ENCODE measurements at places on chromosomes 7 and 10. TPM values are rescaled to one million over a fixed set of nuclear protein-coding genes. Genes with fewer than 3 reads are reported as not detected.

- no peak for DNase-seq
Observed at GRCh38 chr7:3094701-3095445, 51.2 kb upstream of the CARD11 start.

DNA sequence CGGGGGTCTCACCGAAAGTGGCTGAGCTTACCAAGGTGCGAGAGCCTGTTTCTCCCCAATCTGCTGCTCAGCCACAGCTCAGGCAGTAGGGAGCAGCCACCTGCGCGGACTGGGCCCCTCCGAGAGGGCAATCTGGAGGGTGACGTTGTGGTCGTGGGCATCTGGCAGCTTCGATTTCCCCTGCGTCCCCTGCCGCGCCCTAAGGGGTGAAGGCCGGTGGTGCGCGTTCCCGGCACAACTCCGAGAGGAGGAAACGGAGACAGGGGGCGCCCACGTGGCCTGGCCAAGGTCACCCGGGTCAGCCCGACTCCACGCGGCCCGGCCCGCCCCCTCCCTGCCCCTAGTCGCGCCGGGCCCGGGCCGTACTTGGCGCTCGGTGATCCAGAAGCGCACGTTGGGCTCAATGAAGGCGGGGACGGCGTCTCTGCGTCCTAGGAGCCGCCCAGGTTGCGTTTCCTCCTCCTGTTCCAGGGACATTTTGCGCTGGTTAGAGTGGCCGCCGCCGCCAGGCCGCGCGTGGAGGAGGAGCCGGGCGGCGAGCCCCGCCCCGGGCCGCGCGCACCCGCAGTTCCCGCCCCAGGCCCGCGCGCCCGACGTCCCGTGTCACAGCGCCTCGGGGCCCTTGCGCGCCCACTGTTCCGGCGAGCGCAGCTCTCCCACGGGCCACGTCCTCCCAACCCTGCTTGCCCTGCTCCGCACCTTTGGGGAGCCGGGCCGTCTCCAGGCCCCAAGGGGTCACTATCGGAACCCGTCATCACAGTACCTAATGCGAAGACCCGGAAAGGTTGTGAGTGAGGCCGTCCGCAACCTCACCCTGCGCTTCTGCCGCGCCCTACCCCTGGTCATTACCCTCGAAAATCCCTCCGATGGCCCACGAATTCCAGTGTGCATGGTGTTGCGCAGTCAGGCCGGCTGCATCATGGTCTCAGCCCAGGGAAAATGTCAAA lies at the start of gene SFXN4:
SFXN4 (minus strand) TSS at position 544 of the 947 bp plus-strand sequence; CDS start at position 477, 67 bp downstream.
- DNase-seq: no peak

Gene MRPL43
- 153 TPM for polyA plus RNA-seq

DNA sequence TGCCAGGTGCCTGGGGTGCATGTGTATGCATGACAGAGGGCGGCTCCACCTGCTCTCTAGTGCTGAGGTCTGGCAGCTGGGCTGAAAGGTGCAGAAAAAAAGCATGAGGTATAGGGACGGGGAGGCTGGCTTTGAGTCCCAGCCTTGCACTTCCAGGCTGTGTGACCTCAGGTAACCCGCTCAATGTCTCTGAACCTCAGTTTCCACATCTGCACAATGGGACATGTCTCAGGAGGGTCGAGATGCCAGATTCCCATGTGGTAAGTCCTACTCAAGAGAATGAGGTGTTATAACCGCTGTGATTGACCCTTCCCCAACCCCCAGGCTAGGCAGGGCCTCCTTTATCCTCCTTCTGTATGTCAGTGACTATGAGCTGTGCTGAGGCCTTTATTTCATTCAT lies 48.8 kb downstream of the ARHGAP22 start:
- no peak for DNase-seq

DNA sequence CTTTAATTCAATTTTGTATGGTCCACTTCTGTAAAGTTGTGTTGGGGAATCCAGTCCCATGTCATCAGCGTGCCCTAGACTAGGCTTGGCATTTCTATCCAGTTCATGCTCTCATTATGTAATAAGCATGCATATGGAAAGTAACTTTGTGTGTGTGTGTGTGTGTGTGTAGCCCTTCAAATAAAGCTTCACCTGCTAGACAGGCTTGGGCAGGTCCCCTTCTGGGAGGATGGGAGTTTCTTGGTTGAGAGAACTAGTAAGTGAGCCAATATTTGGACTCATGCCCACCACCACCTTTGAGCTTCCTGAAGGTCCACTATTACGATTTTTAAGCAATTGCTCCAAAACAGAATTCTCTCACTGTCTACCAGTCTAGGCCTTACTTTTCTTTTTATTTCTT lies 6.9 kb downstream of the BZW2 start:
- no peak for DNase-seq

GRCh38 chr7:56219017-56219416 lies 102.8 kb upstream of the NUPR2 start:
- DNase-seq: no peak

Gene ZNF365
- polyA plus RNA-seq: 0.10 TPM

DNA sequence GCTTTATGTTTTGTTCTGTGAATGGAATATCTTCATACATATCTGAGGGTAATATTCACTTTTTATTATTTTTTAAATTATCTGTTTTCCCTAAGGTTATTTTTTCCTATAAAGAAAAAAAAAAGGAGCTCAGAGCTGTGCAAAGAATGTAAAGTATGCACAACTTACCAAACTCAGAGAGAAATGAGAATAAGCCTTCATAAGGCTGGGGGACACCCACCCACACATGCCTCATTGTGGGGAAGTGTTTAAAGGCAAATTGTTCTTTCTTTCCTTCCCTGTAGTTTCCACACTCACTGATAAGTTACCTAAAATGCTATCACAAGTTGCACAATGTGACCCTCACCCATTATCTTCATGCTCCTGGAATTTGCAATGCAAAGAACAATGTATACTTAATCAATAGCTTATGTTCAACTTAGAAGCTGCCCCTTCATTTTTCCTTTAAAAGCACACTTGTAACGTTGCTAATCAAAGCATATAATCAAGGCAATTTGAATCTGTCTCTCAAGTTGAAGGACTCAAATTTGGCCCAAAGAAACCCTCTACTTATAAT lies 108.1 kb downstream of the GNAT3 start:
- DNase-seq: no peak

Gene OR2A1
- 0.23 TPM for polyA plus RNA-seq

DNA sequence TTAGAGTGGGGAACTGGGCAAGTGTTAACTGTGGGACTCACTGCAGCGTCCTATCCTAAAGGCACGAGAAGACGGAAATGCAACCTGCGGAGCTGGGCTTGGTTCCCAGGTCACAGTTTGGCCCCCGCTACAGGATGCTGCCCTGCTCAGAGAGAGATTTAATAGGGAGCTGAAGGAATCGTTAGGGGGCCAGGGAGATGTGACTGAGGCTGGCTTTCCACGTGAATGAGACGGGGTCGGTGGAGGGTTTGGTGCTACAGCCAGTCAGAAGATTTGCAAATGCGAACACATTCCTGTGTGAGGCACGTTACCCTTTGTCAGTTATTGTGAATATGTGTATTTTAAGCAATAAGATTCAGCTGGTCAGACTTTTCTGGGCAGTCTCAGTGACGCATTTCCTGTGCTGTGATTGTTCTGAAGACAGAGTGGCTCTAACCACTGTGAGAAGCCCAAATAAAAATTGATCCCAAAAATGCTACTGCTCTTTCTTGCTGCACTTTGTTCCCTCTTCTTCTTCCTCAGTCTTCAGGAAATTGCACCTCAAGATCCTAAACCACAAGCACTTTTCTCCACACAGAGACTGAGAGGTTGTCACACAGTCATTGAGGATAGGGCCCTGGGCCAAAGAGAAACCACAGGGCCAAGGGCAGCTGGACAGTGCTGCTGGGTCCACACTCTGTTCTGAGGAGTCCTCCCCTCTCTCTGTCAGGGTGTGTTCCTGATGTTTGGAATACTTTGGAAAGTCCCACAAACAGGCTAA lies 21.2 kb downstream of the CYP17A1 start:
- DNase-seq: no peak

- no peak for DNase-seq
Observed at GRCh38 chr7:155222061-155222460, 75.6 kb upstream of the INSIG1 start.

Gene HPS6
- 18.7 TPM for polyA plus RNA-seq

Measured in urinary bladder (tissue), 4 donors.